Endothelial cell of umbilical vein (primary cell): ENCODE measurements at places on chromosomes 16 and 17. TPM values are rescaled to one million over a fixed set of nuclear protein-coding genes. Genes with fewer than 3 reads are reported as not detected.

GRCh38 chr17:60899115-60899514 lies 221.5 kb downstream of the BCAS3 start:
- H3K36me3 ChIP-seq, result no peaks in the 10 kb centered on the region
- DNase-seq, result no peak
- no peaks in the 10 kb centered on the region for H3K27me3 ChIP-seq
- H3K4me3 ChIP-seq, result no peak overlapping the region
- no peak overlapping the region for H3K27ac ChIP-seq

- no peak overlapping the region for H3K4me3 ChIP-seq
- no peak for DNase-seq
- H3K27ac ChIP-seq, result no peak overlapping the region
- H3K4me1 ChIP-seq, result no peaks in the 10 kb centered on the region
- H3K27me3 ChIP-seq, result no peaks in the 10 kb centered on the region
- peaks cover 21% of the 10 kb centered on the region for H3K36me3 ChIP-seq
Observed at GRCh38 chr16:3728424-3729160, 11.3 kb upstream of the TRAP1 start.

MYO1C gene
- total RNA-seq, result 195 and 206 TPM in 2 replicates

MYOCD gene
- not detected in 2 replicates for total RNA-seq
